ENCODE measurements at places on chromosomes 11 and 22. TPM values are rescaled to one million over a fixed set of nuclear protein-coding genes. Genes with fewer than 3 reads are reported as not detected.

The SCO2 gene
- 0.67 TPM for total RNA-seq

The OR2AT4 gene
- not detected for total RNA-seq

The CSNK2A3 gene
- total RNA-seq: 2.1 TPM

The UPK3A gene
- total RNA-seq: not detected

- DNase-seq: no peak
These were observed 206.2 kb upstream of the LRRC4C start for GRCh38 chr11:41665441-41666360.

DNA sequence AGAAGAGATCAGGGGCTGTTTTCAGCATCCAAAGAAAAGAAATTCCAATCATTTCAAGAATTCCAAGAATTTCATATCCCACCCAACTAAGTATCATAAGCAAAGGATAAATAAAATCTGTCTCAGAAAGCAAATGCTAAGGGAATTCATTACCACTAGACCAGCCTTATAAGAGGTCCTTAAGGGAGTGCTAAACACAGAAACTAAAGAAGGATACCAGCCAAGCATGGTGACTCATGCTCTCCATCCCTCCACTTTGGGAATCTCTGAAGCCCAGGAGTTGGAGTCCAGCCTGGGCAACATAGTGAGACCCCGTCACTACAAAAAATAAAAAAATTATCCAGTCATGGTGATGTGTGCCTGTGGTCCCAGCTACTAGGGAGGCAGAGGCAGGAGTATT is 17.8 kb downstream of the FADD start:
- DNase-seq: no peak

- peak; percentile 97 for DNase-seq
These were observed 36.6 kb downstream of the APOL3 start for GRCh38 chr22:36123673-36124630.

GRCh38 chr11:88552379-88553062 is 215.0 kb upstream of the CTSC start:
- peak; percentile 17 for DNase-seq

- peak; percentile 76 for DNase-seq
These were observed 2.0 kb downstream of the SERPINH1 start for GRCh38 chr11:75563978-75564552.

DNA sequence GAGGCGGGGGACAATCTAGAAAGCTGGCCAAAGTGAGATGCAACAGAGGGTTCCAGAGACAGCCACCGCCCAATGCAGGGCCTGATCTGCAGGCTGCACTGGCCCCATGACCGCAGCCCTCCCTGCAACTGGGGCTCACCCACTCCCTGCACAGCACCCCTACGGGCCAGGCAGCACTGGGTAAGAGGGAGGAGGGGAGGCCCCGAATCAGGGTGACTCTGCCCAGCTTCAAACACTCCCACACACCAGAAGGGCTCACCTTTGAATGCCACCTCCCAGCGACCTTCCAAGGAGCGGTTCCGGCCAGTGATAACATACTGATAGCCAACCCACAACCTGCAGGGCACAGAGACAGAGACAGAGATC is 59.3 kb downstream of the DGCR2 start:
- DNase-seq: no peak

- DNase-seq: no peak
These were observed 34.1 kb downstream of the PAMR1 start for GRCh38 chr11:35491231-35491871.

- DNase-seq: peak; percentile 79
These were observed 48.8 kb downstream of the MN1 start for GRCh38 chr22:27752771-27753170.

GRCh38 chr11:9760193-9760575 is 96.3 kb downstream of the SWAP70 start:
- peak; percentile 91 for DNase-seq

DNA sequence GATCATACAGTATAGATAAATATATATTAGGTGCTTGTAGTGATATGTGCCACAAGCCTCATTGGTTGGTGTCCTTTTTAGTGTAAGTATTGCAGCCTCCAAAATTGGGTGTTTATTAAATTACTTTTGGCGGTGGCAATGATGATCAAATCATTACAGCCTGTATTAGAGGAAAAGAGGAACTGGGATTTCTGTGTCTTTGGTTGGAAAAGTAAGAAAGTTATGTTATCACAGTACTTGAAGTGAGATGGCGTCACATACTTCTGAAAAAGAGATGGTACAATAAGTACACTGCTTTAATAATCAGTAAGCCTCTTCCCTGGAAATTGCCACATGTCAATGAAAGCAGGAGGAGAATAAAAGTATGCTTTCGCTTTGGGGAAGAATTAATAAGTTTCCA is 523 bp upstream of the MPZL3 start:
- no peak for DNase-seq

Measured in heart left ventricle (tissue), 16 donors.